Nucleus accumbens (tissue), 56 donors: ENCODE measurements at places on chromosomes 1 and 21.

DNA sequence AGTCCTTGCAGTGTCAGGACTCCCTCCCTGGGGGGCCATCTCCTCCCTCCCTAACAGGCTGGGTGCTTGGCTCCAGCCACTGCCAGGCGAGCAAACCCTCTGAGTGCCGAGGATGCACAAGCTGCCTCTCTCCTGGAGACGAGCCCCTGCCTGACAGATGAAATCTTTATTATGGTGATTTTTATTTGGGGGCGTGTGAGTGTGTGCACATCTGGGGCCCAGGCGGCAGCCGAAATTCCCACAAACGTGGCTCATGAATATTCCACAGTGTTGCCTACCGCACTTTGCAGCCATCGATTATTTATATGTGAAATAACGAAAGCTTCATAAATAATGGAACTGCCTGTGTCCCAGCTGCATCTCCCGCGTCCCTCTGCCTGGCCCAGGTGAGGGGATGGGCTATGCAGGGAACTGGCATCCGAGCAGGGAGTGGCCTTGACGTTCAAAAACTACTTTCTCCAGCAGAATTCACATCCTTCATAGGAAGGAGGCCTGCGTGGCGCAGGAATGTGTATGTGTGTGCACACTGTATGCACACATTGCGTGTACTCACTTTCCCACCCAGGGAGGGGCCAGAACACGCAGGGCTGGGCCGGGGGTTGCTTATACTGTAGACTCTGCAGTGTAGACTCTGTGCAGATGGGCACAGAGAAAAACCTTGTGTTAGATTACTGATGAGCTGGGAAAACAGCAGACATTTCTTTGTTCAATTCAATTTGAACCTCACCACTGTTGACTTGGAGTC lies 73.1 kb downstream of the UBIAD1 start:
- no peak for DNase-seq

GRCh38 chr1:213194383-213194782 lies 143.3 kb downstream of the RPS6KC1 start:
- DNase-seq: no peak

DNA sequence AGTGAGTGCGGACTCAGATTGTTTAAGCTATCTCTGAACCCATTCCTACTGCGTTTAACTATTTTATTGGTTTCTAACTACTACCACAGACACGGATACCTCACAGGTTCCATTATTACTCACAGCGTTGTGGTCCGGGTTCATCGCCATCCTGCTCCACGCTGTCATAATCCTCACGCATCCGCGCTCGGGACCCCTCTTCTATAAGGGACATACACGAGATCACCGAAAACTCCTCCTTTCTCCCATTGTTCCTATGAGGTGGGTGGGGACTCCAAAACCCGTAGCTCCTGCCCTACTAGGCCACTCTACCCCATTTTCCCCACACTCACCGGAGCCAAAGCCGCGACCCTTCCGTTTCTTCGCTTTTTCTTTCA lies 610 bp downstream of the RBM8A start:
- DNase-seq: no peak

DNA sequence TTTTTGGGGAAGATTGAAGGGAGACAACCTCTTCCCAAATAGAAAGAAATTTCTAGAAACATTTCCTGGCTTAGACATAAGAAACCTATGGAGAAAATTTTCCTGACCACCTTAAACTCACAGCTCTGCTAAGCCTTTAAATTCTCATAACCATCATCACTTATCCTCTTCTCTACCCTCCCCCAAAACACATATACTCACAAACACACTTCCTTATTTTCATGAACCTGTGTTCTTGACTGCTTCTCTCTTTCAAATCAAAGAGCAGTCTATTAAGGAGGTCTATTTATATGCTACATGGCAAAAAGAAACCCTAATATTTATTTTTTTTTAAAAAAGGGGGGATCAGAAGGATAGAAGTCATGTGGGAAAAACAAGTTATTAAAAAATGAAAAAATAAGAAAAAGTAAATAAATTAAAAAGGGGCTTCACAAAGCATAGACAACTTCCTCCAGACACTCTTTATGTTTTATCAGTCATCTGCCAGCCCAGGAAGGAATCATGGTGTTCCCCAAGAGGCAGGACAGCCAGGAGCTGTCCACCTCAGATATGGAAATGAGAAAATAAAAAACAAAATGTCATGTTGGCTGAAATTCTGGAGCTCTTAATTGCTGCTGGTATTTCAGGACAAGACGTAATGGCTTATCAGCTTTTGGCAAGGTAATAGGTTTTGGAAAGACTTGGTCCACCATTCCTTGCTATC lies 12.8 kb upstream of the RGS2 start:
- no peak for DNase-seq

DNA sequence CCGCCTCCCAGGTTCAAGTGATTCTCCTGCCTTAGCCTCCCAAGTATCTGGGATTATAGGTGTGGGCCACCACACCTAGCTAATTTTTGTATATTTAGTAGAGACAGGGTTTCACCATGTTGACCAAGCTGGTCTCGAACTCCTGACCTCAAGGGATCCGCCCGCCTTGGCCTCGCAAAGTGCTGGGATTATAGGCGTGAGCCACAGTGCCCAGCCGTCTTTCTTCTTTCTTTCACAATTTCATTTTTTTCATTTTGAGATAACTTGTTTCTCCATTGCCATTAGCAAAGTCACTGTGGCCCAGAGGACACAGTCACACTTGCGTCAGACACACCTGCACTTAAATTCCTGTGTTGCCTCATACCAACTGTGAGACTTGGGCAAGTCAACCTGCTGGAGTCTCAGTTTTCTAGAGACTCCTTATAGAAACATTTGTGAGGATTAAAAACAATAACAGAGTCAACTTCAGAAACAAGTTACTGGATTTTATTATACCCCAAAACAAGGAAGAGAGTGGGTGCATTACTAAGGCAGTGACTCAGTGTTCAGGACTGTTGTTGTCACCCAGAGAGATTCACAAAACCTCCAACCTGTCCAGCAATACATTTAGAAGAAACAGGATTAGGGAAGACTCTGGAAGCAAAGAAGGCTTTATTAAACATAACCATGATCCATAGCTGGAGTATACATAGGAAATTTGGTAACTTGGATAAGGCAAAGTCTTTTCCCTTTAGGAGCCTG lies 2.6 kb downstream of the TEDDM1 start:
- no peak for DNase-seq

DNA sequence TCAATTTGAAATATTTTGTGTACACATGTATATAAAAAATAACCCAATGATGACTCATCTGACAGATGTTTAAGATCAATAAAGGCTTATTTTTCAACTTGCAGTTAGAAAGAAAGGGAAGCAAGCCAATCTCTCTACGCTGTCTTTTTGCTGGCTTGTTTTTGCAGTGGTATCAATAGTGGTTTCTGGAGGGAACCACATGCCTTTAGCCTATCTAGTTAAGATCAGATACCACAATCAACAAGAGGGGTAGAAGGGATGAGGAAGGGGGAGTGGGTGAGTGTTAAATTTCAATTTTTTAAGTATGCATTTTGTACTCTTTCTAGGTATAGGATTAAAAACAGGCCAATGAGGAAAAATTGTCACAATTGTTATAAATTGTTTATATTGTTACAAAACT lies 276.2 kb downstream of the KCNH1 start:
- DNase-seq: no peak

GRCh38 chr1:201357636-201358348 lies 19.7 kb downstream of the TNNT2 start:
- no peak for DNase-seq

GRCh38 chr1:40372658-40373322 lies 737 bp upstream of the SMAP2 start:
- DNase-seq: no peak

- no peak for DNase-seq
These were observed 84.1 kb downstream of the DMRTB1 start for GRCh38 chr1:53543130-53543777.

DNA sequence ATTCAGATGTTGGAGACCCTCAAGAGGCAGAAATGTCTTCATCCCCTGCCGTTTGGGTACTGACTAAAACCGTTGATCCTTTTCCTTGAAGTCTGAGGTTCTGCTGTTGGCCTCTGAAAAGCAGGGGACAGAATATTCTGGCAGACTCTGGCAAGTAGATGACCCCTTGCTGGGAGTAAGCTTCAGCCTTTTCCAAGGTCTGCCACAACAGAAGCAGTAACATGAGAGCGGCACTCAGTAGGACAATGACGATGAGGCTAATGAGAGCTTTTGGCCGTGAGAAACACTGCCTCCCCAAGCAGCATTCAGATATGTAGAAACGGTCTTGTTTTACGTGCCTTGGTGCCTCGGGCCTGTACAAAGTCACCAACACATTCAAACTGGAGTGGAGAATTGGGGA lies 143.7 kb downstream of the ST6GALNAC5 start:
- DNase-seq: no peak

DNA sequence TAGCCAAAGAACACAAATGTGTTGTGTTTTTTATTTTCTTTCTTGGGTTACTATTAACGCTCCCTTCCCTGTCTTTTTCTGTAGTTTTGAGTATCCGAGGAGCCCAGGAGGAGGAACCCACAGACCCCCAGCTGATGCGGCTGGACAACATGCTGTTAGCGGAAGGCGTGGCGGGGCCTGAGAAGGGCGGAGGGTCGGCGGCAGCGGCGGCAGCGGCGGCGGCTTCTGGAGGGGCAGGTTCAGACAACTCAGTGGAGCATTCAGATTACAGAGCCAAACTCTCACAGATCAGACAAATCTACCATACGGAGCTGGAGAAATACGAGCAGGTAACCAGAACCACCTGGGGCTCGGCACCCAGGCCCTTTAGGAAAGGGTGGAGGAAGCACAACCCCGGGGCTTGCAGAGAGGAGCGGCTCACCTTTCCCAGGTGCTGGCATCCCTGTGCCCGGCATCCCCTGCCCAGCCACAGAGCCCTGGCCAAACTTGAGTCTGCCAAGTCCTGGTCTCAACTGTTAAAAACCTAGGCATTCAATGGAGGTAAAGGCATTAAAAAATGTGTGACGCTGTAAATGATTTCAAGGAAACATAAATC lies 233.5 kb downstream of the PBX1 start:
- no peak for DNase-seq

GRCh38 chr21:35198982-35199732 lies 150.1 kb upstream of the RUNX1 start:
- DNase-seq: no peak

DNA sequence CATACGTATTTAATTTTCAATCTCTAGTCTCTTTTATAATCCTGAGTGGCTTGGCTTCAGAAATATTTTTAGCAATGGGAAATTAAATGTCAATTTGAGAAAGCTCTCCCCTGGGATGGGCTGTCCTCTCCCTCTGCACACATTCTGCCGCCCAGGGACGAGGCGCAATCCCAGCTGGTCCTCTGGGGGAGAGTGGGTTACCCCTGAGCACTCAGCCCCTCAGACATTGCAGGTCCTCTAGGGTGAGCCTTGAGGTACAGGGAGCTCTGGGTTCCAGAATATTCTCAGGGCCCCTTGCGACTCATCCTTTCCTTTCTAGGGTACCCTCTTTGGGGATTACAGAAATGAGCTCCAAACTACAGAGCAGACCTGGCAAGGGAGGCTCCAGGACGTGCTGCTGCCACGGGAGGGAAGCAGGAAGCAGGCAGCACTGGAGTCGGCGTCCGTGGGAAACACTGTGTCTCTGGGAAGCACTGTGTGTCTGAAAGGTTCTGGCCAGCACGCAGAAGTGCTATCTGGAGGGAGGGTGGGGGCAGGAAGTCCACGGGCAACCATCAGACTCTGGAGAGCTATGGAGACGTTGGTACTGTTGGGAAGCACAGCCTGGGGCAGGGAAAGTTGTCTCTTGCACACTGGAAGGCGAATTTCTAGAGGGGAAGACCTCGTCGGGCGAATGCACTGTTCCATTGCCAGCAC lies 343.3 kb upstream of the VAMP3 start:
- DNase-seq: no peak

DNA sequence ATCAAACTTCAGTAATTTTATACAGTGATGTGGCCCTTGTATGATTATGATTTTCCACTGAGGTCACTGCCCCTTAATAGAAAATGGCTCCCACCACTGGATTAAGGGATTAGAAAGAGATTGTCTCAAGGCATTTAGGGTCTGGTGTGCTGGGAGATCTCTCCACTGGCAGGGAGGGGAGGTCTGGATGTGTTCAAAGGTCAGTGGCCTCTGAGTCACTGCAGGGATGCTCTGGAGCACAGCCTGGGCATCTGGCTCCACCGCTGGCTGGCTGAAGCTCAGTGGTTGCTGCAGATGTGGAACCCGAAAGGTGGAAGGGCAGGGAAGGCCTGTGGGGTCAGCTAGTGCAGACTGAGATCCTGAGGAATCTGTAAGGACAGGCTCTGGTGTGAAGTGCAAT lies 18.3 kb upstream of the CHI3L1 start:
- DNase-seq: no peak

DNA sequence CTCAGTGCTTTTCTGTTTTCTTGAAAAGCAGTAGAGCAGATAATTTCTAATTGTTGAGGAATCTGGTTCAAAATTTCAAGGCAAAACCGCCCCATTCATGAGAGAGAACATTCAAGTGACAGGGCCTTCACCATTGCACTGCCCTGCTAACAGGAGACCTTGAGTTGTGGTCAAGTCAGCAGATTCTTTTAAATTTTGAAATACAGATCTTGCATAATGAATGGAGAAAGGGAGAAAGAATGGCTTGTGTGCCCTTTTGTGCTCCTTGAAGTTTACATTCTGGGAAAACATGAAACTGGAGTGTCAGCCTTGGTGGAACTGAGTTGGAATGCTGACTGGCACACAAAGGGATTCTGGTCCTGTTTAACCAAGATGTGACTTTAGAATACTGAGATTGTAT lies 164.5 kb upstream of the UBE2U start:
- no peak for DNase-seq

DNA sequence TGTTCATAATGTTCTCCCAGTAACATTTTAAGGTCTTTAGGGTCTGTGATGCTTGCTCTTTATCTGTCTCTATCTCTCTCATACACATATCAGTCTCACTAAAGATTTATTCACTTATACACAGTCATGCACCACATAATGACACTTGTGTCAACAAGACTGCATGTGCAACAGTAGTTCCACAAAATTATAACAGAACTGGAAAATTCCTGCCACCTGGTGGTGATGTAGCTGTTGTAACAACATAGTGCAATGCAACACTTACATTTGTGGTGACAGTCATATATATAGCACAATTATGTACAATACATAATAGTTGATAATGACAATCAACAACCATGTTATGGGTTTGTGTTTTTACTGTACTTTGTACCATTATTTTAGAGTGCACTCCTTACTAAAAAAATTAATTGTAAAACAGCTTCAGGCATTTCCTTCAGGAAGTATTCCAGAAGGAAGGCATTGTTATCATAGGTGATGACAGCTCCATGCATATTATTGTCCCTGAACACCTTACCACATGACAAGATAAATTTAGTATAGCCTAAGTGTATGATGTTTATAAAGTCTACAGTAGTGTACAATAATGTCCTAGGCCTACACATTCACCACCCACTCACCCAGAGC lies 8.1 kb downstream of the TDRD5 start:
- no peak for DNase-seq

GRCh38 chr21:33495743-33496142 lies 4.2 kb upstream of the DNAJC28 start:
- no peak for DNase-seq

DNA sequence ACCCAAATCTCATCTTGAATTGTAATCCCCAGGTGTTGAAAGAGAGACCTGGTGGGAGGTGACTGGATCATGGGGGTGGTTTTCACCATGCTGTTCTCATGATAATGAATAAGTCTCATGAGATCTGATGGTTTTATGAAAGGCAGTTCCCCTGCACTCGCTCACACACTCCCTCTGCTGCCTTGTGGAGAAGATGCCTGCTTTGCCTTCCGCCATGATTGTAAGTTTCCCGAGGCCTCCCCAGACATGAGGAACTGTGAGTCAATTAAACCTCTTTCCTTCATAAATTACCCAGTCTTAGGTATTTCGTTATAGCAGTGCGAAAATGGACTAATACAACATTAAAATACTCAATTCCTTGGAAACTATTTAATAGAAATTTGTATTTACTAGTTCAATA lies 99.2 kb downstream of the PROX1 start:
- no peak for DNase-seq
